ENCODE measurements at places on chromosomes 6 and 20. TPM values are rescaled to one million over a fixed set of nuclear protein-coding genes. Genes with fewer than 3 reads are reported as not detected.

GRCh38 chr6:33744001-33744848 is 2.5 kb downstream of the IP6K3 start:
- peak; percentile 89 for DNase-seq

Gene FAXC
- total RNA-seq, result 3.0 TPM

Gene SNAP25
- total RNA-seq, result 0.64 TPM

DNA sequence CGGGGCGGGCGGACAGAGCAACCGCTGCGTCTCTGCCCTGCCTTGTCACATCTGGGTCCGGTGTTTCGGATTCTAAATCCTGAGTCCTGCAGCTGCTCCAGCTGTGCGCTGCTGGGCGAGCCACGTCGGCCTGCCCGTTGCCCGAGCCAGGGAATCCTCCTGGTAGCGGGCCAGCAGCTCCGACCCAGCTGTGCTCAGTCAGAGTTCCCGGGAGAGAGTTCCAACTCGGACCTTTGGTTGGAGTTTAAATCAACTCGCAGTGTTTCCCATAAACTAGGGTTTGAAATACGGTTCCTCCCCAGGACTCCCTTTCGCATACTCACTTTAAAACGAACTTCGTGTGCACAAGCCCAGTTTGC is 315 bp upstream of the PDE10A start:
- DNase-seq, result peak; percentile 74

Gene WFDC2
- not detected for total RNA-seq
